Activated CD4-positive, alpha-beta T cell treated with anti-CD3 and anti-CD28 coated beads, Interleukin-2, amount 10 ng/mL, durations not matched to agents 24 days and 14 days (primary cell): ENCODE measurements at places on chromosomes 13 and 19.

DNA sequence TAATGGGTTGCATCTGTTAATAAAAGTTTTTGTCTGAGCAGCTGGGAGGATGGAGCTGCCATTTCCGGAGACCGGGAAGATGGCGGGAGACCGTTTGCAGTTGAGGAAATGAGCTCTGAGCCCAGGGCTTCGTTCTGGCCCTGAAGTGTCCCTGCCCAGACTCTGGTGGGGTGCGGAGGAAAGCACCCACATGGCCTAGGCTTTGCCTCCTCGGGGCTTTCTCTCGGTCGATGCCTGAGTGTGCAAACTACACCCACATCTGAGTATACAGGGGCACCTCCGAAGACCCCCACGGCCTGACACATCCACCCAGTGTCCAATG lies 15.6 kb upstream of the NANOS3 start:
- no peak for DNase-seq

DNA sequence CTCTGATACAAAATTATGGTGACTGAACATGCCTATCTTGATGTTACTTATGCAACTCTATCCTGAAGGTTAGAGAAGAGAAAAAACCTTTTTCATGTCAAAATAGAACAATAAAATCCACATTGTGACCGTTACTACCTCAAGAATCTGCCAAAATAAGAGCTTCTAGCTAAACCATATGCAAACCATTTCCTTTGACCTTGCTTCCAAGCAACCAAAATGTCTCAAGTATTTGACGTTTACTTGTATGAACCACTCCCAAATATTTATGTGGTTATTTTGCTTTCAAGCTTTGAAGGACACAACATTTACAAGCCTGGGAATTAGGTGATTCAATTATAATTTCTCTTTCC lies 13.9 kb downstream of the FOXO1 start:
- DNase-seq = no peak

DNA sequence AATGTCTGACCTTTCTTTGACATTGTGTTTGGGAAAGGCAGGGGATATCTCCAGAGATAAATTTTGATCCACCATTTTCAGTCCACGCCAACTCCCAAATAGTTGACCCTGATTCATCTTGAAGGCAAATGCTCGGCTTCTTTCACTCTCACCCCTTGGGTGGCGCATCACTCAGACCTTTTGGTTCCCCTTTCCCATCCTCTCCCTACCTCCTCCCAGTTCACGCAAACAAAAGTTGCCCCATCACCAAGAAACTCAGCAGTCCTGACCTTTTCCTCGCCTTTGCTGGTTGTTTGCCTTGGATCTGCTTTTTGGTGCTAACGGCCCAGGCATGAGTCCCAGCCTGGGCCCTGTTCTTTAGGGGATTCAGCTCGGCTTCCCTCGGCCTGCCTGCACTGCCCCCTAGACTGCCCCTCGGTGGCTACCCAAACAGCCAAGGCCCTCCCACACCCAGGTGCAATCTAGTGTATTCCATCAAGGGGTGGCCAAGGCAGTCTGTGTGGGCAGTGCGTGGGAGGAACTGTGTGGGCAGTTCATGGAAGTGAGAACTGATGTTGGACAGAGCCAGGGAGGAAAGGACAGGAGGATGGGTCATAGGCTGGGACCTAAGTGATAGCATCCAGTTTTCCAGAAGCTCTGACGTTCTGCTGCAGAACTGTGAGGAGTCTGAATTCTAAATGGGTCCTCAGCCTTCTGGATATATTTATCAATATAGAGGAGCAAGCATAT lies 255.7 kb downstream of the DLEU7 start:
- DNase-seq = no peak

- no peak for DNase-seq
Measured at GRCh38 chr13:29577136-29578051, 18.1 kb downstream of the SLC7A1 start.

- no peak for DNase-seq
Measured at GRCh38 chr19:45887200-45887710, 1.3 kb upstream of the IRF2BP1 start.

- no peak for DNase-seq
Measured at GRCh38 chr13:38398711-38399493, 49.3 kb downstream of the UFM1 start.
